ENCODE measurements at places on chromosomes 4 and X.

DNA sequence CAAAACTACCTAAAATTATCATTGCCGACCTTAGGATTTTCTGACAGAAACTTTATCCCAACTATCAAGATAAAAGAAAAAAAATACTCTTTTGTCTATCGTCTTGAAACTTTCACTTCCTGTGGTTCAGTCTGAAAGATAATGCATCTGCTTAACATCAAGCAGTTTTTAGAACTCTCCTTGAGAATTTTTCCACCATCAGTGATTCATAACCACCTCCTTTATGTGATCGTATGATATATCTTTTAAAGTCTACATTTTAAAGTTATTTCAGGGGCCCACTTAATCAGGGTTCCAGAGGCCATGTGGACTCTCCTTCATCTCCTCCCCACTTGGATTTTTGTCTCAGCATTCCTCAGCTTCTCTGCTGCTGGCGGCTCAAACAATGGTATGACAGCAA, 272.8 kb upstream of the TENM3 start:
- DNase-seq, result no peak

- no peak for DNase-seq
Observed at GRCh38 chr4:68748181-68748991, 67.4 kb upstream of the UGT2B10 start.

- no peak for DNase-seq
Observed at GRCh38 chr4:87961993-87962392, 13.5 kb upstream of the SPP1 start.

DNA sequence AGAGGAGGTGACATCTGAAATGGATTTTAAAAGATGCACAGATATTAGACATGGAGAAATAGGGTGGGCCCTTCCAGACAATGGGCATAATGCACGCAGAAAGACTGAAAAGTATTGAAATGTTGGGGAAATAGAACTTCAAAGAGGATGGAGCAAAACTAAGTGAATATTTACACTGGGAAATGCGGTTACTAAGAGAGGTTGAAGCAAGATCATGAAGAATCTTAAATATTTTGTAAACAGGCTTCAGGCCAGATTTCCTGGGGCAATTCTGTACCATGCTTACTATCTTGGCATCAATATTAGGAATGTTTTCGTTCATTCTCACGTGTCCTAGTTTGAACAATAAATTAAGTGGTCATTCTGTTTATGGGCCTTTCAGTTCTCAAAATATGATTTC, 216.3 kb downstream of the ADAMTS3 start:
- no peak for DNase-seq

GRCh38 chr4:2281575-2282343, 19.9 kb upstream of the MXD4 start:
- no peak for DNase-seq

- no peak for DNase-seq
Observed at GRCh38 chr4:157222771-157223160, 2.2 kb downstream of the GRIA2 start.

- DNase-seq, result no peak
Observed at GRCh38 chr4:41323179-41323578, 66.5 kb downstream of the UCHL1 start.
